ENCODE measurements at places on chromosomes 3 and 15.

GRCh38 chr15:26841514-26841913 lies 25.3 kb upstream of the GABRA5 start:
- DNase-seq = no peak

DNA sequence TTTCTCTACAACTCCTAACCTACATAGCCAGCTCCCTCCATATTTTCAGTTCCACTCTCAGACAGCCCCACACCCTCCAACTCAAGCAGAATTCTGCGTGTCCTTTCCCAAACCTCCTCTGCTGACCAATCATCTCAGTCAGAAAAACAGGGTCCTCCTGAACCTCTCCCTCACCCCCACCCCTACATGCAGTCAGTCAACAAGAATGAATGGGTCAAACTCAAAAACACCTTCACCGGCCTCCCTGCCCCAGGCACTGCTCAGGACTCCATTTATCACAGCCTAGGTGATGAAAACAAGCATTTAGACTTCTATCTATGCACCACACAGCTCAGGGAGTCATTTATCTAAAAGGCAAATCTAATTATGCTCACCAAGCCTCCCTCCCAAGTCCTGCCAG lies 32.4 kb downstream of the MYL3 start:
- DNase-seq = no peak

GRCh38 chr3:103057003-103057402 lies 622.2 kb downstream of the ZPLD1 start:
- DNase-seq = no peak

GRCh38 chr3:33134026-33134625 lies 20.3 kb downstream of the CRTAP start:
- no peak for DNase-seq

DNA sequence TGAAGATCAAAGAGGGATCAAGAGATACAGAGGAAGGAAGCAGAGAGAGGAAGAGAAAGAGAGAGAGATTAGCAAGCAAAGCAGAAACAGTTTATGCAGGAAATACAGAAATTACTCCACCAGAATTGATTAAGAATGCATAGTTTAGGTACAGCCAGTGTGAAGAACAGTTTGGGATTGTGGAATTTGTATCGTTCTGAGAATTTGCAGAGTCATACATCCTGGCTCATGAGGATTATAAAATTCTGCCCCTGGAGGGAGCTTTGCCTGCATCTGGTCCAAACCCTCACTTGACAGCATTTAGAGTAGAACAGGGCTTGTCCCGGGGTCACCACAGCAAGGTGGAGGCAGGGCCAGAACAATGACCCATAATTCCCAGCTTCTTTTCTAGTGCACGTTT lies 44.1 kb downstream of the MASP1 start:
- DNase-seq = no peak

DNA sequence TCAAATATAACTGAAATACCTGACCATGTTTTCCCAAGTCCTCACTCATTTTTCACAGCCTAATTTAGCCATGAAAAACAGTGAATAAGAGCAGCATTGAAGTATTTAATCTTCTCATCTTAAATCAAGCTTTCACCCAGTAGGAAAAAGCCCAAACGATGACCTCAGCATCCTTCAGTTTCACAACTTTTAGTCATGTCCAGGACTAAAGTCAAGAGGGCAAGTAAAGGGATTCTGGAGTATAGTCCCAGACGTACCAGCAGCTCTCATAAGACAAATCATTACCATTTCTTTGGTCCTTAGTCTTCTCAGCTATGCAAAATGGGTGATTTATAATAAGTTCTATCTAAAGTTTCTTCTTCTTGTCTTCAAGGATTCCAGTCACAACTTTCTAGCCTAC lies 237.3 kb downstream of the IL5RA start:
- no peak for DNase-seq

DNA sequence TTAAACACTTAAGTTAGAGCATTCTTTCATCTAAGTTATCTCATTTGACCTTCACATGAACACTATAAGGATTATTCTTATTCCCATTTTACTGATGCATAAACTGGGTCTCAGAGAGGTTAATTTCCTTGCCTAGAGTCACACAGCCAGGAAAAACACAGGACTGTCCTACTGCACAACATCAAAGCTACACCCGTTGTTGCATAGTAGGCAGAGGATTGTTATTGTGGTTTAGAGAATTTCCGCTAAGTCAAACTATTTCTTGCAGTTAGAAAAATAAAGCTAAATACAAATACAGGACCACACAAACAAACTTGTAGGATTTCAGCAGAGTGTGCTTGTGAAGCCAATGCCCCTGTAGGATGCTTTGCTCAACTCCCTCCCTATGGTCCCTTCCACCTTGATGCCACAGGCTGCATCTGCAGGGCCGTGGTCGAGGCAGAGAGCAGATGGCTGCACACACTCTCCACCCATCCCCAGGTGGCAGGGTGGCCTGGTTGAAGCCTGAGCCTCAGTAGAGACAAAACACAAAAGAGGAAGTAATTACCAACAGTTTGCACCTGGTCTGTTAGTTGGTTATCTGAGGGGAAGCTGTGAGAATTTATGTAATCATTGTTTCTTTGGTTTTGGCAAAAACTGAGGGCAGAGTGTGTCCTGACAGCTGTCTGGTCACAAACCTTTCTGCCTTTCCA lies 41.1 kb upstream of the SKOR1 start:
- DNase-seq = no peak

DNA sequence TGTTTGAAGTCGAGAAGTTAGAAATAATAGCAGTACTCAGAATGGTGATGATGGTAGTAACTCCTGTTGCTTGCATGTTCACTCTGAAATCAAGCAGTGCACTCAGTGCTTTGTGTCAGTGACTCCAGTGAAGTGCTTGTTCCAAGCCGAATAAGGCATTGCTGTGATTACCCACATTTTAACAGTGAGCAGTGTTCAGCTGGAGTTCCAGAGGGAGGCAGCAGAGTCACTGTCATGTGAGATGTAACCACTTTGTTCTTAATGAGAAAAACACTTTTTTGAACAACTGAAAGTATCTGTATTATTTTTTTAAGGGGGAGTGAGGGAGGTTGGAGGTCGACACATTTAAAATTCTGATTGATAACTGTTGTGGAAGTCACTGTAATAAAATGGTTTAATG lies 3.7 kb downstream of the MDFIC2 start:
- peak; percentile 2 for DNase-seq

DNA sequence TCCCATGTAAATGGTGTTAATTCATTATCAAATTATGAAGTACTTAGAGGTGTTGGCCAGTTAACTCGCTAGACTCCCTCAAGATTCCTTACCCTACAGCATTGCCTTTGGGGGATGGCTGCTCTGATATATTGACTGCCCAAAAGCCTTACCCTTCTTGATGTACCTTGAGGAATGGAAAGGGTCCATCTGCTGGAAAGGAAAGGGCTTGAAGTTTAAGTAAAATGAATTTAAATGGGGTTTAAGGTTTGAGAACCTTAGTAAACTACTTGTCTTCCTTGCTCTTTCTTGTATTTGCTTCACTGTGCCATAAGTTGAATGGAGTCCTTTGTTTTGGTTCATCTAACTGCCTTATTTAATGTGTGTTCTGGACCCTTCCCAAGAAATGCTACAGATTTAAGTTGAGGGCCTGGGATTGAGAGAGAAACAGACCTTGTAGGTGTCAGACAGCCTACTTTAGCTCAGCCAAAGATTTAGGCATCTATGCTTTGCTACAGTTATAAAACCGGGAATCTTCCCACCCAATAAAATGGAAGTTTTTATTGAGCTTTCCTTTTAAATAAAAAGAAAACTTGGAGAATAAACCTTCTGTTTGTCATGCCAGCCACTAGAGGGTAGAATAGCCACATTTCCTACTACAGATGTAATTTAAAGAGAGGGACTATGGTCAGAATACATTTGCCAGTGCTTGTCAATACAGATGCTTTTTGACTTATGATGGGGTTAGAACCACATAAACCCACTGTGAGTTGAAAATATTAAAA lies 25.3 kb downstream of the CMSS1 start:
- no peak for DNase-seq

DNA sequence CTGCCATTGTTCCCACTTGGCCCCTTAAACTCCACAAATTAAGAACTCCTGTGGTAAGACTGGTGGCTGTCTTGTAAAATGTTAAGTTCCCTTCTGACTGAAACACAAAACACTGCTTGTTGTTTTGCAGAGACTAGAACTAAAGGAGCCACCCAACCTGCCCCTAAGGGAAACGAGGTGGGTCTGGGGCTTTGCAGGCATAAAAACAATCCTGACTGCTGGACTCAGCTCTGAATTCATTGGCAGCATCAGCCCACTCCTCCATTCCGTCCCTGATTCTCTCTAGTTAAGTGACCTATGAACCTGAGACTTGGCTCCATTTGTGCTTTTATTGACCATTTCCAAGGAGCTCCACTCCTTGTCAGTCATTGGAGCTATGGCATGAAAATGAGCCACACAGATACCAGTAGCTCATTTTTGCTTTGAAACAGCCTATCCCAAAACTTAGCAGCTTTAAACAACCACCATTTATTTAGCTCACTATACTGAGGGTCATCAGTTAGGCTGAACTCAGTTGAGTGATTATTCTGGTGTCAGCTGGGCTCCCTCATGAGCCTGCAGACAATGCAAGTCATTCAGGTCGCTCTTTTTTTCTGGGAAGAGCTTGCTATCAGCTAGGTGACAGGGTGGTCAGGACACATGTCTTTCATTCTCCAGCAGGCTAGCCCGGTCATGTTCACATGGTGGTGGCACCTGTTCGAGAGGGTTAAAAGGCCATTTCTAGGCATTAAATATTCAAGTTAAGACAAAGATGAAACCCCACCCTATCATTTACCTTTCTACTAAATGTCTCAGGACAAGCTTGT lies 175.1 kb upstream of the CTNNB1 start:
- no peak for DNase-seq

GRCh38 chr3:87462228-87462627 lies 185.8 kb upstream of the POU1F1 start:
- DNase-seq = no peak

DNA sequence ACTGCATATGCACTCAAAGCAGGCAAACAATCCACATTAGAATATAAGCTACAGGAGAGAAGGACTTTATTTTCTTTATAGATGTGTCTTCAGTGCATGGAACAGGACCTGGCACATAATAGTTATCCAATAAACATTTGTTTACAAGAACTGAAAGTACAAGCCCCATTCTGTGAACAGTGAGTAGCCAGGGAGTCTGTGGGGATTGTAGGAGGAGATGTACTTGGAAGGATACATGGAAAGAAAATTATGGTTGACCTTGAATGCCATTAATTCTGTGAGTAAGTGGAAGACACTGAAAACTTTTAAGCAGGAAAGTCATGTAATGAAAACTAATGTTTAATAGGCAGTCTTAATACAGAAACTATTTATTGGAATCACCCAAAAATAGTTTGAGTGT lies 28.3 kb downstream of the MASP1 start:
- DNase-seq = no peak

DNA sequence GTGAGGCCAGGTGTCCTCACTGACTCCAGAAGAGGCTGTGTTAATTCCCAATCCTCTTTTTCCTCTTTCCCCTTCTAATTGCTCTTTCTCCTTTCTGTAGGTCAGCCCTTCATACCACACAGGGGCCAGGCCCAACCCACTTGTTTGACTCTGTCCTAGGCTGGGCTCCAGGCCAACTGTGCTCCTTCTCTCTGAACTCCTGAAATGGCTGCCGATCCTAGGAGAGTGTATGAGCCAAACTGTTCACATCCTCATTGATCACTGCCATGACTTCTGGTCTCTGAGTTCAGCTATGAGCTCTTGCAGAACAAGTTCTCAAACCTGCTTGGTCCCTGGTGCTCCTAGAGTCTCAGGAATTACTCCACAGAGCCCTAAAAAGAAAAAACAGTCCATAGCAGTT lies 145.1 kb downstream of the VGLL4 start:
- no peak for DNase-seq

DNA sequence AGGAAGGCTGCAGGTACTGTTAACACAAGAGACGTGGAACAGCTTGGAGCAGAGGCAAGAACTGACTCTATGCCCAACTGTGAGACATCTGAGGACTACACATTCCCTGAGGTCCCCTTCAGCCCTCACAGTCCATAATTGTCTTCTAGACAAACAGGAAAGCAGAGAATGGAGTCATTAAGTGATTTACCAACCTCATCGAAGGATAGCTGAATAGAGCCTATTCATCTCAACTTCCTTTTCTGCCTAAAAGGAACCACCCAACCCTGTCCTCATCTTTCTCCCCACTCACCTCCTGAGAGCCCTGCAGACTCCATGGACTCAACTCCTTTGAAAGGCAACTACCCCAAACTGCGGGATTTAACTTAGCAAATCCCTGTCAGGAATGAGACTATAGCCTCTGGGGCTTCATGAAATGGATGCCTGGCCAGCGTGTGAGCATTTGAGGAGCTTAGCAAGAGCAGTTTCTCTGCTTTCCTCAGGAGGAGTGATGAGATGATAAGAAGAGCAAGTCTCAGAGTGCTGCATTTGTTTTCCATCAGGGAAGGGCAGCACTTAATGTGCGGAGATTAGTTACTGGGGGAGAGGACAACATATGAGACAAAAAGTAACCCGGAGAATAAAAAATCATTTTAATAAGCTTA lies 61.5 kb upstream of the FILIP1L start:
- DNase-seq = no peak

DNA sequence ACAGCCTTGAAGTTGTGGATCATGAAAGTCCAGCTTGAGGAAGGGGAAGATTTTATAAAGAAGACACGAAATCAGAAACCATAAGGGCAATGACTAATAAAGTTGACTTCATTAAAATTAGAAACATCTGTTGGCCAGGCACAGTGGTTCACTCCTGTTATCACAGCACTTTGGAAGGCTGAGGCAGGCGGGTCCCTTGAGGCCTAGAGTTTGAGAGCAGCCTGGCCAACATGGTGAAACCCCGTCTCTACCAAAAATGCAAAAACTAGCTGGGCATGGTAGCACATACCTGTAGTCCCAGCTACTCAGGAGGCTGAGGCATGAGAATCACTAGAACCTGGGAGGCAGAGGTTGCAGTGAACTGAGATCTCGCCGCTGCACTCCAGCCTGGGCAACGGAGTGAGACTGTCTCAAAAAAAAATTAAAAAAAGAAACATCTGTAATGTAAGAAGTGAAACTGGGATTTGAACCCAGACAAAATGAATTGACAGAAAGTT lies 7.9 kb upstream of the UBXN7 start:
- no peak for DNase-seq

GRCh38 chr15:74783072-74783807 lies 1.4 kb downstream of the CSK start:
- DNase-seq = no peak

DNA sequence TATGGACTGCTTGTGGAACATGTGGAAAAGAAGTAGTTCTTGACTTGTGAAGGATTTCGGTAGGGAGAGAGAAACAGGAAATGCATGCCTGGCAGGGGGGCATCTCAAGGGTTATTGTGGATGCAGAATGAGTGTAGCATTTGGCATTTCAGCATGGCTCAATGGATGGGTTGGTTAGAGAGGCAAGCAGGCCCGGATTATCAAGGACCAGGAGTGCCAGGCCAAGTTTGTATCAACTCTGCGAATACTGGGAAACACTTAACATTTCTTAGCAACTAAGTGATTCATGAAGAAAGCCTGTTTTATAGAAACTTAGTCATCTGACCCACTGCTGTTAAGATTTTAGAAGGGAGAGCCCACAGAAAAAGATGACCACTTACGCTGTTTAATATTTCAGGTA lies 33.6 kb downstream of the KIF15 start:
- no peak for DNase-seq

GRCh38 chr3:115666920-115667737 lies 43.8 kb downstream of the GAP43 start:
- DNase-seq = no peak
